Activated CD4-positive, CD25-positive, alpha-beta regulatory T cell treated with anti-CD3 and anti-CD28 coated beads, Interleukin-2, amount 50 U/mL, for 24 hours (primary cell): ENCODE measurements at places on chromosomes 2 and 18.

DNA sequence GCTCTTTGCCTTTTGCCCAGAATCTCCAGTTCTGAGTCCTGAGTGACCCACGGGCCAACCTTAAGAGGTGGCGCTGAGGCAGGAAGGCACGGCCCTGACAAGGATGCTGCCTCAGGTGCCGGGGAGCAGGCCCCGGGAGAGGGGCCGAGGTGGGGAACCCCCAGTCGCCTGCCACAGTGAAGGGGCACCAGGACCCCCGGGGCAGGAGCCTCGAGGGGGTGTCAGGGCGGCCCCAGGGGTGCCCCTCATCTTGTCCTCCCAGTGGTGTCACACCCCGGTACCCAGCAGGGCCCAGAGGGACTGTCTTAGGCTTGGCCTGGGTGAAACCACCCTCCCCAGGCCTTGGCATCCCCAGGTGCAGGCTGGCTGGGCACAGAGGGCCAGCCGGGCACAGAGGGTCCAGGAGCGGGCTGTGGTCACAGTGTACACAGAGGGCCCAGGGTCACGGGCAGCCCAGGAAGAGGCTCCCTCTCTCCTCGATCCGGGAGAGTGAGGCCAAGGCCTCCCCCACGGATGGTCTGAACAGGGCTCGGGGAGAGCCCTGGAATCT, 1.0 kb downstream of the PDCD1 start:
- ATAC-seq: no peak

GRCh38 chr2:144085016-144085415, 434.9 kb downstream of the ZEB2 start:
- no peak for ATAC-seq

GRCh38 chr18:35180455-35180854, 60.4 kb upstream of the ZNF397 start:
- no peak for ATAC-seq

DNA sequence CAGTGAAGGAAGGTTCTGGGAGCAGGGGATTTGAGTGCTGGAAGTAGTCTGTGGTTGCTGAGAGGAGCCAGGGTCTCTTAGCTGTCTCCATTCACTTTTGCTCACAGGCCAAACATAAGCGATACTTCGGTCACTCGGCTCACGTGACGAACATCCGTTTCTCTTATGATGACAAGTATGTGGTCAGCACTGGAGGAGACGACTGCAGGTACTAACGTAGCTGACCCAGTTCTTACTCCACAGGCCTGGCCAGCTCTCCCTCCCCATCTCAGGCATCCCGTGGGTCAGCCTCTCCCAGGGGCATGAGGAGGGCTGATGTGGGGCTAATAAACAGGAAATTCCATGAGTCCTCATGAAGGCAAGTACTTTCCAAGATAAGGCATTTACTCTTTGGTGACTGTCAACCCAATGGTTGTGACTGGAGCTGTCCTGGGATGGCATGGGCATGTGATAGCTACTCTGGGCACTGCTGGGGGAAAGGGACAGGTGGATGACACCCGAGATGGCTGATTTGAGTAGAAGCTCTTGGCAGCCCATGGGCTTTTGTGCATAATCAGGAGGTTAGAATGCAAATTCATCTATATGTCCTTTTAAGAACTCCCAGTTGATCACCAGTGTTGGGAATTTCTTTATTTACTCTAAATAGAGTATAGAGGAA, 81.6 kb downstream of the RTN4 start:
- no peak for ATAC-seq

DNA sequence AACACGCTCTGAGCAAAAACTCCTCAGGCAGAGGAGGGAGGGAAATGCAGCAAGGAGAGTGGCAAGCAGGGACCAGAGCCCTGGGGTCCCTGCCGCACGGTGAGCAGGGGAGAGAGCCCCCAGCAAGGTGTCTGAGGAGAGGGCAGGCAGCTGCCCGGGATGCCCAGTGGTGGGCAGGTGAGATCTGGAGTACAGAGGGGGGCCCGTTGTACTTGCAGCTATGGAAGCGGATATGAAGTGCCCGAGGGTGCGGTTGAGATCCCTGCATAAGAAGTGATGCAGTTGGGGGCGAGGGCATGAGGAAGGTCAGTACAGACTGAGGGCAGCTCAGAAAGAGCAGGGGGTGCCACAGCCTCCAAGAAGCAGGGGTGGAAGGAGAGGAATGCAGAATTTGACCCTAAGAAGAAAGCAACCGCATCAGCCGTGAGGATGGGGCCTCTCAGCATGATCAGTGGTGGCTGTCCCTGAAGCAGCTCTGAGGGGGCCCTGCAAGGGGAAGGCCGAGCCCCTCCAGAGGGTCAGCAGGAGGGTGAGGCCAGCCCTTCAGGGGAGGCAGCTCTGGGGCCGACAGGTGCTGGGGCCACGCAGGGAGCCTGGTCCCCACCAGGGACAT, 29.4 kb downstream of the MTERF4 start:
- no peak for ATAC-seq

GRCh38 chr2:215984661-215985060, 28.7 kb downstream of the MREG start:
- ATAC-seq: no peak

DNA sequence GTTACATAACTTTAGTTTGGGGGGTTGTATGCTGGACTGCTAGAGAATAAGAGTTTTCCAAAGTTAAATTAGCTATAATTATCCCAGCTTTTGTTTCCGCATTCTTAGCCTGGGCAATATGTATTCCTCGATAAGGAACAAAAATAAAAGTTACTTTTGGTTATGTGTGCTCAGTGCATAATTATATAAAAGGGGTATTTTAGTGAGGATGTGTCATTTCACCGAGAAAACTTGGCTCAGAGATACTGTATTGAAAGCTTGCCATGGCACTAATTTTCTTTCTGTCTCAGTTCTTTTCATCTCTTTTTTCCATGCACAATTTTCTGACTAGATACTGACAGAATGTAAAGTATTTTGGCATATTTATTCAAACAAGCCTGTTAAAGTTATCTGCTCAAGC, 28.2 kb downstream of the ARHGAP15 start:
- no peak for ATAC-seq

GRCh38 chr18:32450874-32451273, 19.8 kb downstream of the GAREM1 start:
- ATAC-seq: no peak
